ENCODE measurements at places on chromosomes 1 and 21.

GRCh38 chr1:233281711-233282581 lies 13.6 kb downstream of the PCNX2 start:
- peak; percentile 40 for DNase-seq

GRCh38 chr1:30321996-30322858 lies 401.2 kb downstream of the MATN1 start:
- no peak for DNase-seq

GRCh38 chr1:204443871-204444581 lies 32.4 kb upstream of the PPP1R15B start:
- no peak for DNase-seq

DNA sequence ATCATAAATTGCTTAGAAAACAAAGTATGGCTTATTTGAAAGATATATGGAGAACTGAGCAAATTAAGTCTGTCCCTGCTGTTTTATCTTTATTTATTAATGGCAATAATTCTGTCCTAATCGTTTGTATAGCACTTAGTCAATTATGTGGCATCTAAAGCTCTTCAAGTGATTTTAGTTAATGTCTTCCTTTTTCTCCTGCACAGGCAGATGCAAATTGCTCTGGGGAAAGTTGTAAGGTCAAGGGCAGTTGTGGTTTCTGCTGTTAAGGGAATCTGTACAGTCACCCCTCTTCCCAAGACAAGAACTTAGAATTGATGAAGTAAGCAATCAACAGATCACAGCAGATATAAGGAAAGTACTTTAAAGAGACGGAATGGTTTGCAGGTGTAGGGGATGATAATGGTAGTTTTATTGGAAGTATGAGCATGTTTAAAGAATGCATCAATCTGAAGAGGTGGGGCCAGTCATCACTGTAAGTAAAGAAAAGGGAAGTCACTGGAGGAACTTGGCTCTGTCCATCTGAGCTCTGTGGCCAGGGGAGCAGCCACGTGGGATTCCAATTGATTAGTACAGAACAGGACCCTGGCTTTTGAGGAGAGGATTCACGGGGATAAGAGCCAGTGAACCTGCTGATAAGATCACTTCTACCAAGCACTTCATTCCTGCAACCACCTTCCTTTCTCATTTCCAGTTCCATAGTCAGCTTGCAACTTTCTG lies 116.0 kb upstream of the KCNJ6 start:
- DNase-seq: no peak

GRCh38 chr1:172125812-172126430 lies 284.6 kb downstream of the DNM3 start:
- no peak for DNase-seq

GRCh38 chr1:26020941-26021646 lies 481 bp upstream of the EXTL1 start:
- no peak for DNase-seq

DNA sequence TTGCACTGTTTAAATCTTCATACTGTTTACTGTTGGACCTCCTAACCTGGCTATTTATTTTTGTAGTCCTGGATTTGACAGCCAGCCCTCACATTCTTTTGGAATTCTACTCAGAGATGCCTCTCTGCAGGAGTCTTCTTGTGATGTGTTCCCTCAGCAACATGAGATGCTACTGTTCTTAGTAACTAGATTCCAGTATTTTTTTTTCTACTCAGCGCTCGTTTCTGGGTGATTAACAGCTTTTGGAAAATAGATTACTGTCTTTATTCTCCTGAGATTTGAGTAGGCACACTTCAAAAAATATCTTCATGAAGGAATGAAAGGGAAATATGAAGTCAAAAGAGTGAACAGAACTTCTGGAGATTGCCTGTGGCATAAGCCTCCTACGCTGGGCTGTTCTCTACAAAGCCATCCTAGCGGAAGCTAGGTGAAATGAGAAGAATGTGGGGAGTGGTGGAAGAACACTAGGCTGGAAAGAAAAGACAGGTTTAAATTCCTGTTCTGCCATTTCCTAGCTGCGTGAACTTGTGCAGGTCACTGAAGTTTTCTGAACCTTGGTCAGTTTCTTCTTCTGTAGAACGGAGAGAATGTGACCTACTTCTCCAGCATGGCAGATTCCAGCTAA lies 75.9 kb downstream of the LRRC8C start:
- no peak for DNase-seq

GRCh38 chr1:177857285-177857684 lies 112.6 kb downstream of the SEC16B start:
- no peak for DNase-seq
